ENCODE measurements at places on chromosomes 7 and 10.

- DNase-seq, result no peak
Observed at GRCh38 chr7:90621125-90621746, 25.1 kb downstream of the CDK14 start.

DNA sequence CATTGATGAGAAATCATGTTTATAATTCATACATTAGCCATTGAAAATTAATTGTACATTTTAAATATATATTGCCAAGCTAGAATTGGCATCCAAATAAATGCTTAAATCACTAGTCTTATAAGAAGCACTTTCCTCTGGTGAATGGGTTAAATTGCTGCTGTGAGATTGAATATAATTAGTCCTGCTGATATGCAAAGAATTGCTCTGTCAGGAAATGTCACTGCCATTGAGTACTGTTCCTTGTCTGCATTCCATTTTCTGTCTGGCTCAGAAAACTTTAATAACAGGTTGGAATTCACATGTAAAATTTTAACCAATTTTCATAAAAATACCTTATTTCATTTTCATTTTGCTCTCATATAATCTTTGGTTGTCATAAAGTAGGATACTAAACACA lies 589.1 kb downstream of the MAGI2 start:
- DNase-seq, result no peak

DNA sequence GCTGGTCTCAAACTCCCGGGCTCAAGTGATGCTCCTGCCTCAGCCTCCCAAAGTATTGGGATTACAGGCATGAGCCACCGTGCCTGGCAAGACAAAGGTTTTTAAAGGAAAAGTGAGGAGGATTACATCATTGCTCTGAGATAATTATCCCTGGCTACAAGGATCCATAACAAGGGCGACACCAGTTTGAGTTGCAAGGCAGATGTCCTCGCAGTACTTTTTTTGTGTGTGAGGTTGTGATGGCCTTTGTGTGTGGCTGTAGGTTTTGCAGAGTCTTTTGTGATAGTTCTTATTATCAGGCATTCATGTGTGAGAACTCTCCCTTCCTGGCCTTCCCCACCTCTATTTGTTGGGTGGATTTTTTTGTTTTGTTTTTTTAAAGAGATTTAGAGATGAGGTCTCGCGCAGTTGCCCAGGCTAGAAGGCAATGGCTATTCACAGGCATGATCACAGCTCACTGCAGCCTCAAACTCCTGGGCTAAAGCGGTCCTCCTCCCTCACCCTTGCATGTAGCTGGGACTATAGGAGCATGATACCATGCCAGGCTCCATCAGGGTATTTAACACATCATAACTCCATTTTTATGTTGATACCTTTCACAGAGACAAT lies 10.0 kb downstream of the BTBD16 start:
- DNase-seq, result no peak

GRCh38 chr7:79420464-79420863 lies 33.0 kb downstream of the MAGI2 start:
- DNase-seq, result no peak

Measured in stimulated activated CD4-positive, alpha-beta T cell treated with anti-CD3 and anti-CD28 coated beads, Interleukin-2, amount 100 ng/mL, for 24 hours (primary cell).